ENCODE measurements at places on chromosomes 3 and 15. TPM values are rescaled to one million over a fixed set of nuclear protein-coding genes. Genes with fewer than 3 reads are reported as not detected.

DNA sequence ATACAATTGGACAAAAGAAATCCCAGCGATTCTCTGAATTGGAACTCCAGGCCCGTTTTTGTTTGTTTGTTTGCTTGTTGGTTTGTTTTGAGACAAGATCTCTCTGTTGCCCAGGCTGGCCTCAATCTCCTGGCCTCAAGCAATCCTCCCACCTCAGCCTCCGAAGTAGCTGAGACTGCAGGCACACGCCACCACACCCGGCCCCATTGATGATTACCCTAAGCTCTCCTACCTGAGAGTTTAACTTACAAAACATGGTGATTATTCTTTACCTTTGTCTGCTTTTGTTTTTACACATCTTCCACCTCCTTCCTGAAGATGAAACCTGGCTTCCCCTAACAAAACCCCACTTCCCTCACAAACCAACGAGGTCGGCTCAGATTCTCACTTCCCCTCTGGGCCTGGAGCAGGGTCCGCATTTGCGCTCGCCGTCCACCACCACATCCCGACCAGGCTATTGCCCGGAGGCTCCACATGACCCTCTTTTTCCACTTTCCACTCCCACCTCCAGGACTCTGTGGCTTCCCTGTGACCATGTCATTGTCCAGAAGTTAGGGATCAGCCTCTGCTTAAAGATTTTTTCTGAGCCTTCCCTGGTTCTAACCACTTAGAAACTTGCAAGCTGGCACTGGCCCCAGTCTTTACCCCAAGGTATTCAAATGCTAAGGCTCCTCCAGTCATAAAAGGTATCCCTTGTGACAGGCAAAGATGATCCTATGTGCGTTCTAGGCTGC lies 14.8 kb downstream of the KLHL6 start:
- peak overlapping the region; percentile 35 for H3K4me3 ChIP-seq
- peaks cover 78% of the 10 kb centered on the region for H3K4me1 ChIP-seq
- no peaks in the 10 kb centered on the region for H3K27me3 ChIP-seq
- H3K36me3 ChIP-seq, result peaks cover 27% of the 10 kb centered on the region
- no peak for DNase-seq

- no peak overlapping the region for H3K4me3 ChIP-seq
- no peaks in the 10 kb centered on the region for H3K27me3 ChIP-seq
- H3K36me3 ChIP-seq, result no peaks in the 10 kb centered on the region
- no peaks in the 10 kb centered on the region for H3K4me1 ChIP-seq
- DNase-seq, result no peak
Measured at GRCh38 chr3:68535782-68536181, 396.6 kb downstream of the TAFA4 start.

DNA sequence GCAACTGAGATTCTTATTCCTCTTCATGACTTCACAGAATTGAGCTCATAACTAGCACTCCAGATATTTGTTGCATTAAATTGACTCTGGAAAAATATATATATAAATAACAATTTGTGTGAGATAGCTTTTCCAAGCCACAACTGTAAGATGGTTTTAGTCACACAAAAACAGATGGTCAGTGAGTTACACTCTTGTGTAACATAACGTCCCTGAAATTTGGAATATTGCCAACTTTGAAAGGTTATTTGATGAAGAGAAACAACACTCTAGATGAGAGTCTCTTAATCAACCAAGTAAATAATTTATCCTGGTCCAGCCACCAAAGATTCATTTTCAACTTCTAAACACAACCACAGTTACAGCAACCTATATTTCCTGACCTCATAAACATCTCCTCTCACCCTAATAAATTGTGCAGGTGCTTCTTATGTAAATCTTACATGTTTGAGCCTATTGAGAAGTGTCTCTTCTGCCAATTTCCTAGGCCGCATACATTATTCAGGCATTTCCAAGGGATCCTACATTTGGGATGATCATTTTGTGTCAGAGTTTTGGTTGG lies 84.9 kb upstream of the ACP3 start:
- peaks cover 3% of the 10 kb centered on the region for H3K27me3 ChIP-seq
- no peak overlapping the region for H3K27ac ChIP-seq
- no peaks in the 10 kb centered on the region for H3K4me1 ChIP-seq
- H3K4me3 ChIP-seq, result no peak overlapping the region
- no peak for DNase-seq
- H3K36me3 ChIP-seq, result no peaks in the 10 kb centered on the region

GRCh38 chr15:98596885-98597392 lies 51.4 kb upstream of the IGF1R start:
- no peaks in the 10 kb centered on the region for H3K36me3 ChIP-seq
- no peak overlapping the region for H3K4me3 ChIP-seq
- no peak for DNase-seq
- peaks cover 4% of the 10 kb centered on the region for H3K27me3 ChIP-seq
- H3K27ac ChIP-seq, result no peak overlapping the region
- H3K4me1 ChIP-seq, result peaks cover 21% of the 10 kb centered on the region

GRCh38 chr3:188719545-188719944 lies 452.2 kb upstream of the TPRG1 start:
- no peak overlapping the region for H3K4me3 ChIP-seq
- DNase-seq, result no peak

PARP9 gene
- total RNA-seq, result 45.0 TPM

MRPL46 gene
- 49.1 TPM for total RNA-seq

Measured in activated T-helper 1 cell treated with anti-CD3 and anti-CD28 coated beads, Interleukin-12 subunit alpha, Interleukin-12 subunit beta, Interleukin-2, Interleukin-4 antibody, amounts not matched to agents 30 ng/mL and 10 ng/mL and 1 ng/mL, durations not matched to agents 14 hours and 24 hours and 36 hours (primary cell).